CD14-positive monocyte (primary cell): ENCODE measurements at places on chromosomes 6 and 20. TPM values are rescaled to one million over a fixed set of nuclear protein-coding genes. Genes with fewer than 3 reads are reported as not detected.

GRCh38 chr6:137729866-137730629, 137.0 kb upstream of the TNFAIP3 start:
- DNase-seq, result no peak

DNA sequence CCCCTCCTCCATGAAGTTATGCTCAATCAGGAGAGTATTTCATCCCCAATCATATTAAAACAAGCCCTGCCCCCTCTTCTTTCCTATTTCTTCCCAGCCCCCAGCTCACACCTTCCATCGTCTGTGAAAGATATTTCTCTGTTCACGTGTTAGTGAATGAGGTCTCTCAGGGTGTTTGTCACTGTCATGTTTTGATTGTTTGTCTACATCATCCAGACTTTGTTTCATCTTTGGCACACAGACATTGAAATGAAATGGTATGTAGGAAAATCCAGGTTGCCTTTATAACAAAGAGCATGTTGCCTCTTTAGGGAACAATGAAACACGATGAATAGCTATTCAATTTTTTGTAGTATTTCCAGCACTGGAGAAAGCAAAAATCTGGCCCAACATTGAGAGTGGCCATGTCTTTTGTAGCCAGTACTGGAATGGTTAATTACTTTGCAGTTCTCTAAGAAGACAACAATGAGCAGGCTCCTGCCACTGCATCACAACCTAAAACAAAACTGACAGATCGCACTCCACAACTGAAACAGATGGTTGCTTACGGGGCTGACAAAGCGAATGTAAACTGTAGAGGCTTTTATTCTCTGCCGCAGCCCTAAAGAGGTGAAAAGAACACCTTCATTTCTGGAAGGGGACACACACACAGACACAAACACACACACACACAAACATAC, 543.6 kb upstream of the CITED2 start:
- no peak for DNase-seq

- no peak for DNase-seq
These were observed 8.4 kb upstream of the FAM162B start for GRCh38 chr6:116773886-116774285.

The C20orf96 gene
- 0.28 TPM for polyA plus RNA-seq

The EMILIN3 gene
- polyA plus RNA-seq, result not detected

The MAK gene
- 0.19 and 0.68 TPM in 2 replicates for polyA plus RNA-seq

DNA sequence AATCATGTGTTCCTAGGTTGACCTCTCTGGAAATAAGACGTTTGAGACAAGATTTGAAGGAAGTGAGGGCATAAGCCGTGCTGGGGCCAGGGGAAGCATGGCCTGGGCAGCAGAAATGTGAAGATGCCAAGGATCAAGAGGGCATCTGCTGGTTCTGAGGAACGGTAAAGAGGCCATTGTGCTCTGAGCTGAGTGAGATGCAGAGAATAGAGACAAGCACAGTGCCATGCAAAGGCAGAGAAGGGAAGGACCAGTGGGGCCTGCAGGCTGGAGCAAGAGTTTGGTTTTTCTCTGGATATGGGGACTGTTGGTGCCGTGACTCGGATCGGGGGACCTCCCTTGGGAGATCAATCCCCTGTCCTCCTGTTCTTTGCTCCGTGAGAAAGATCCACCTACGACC, 50.8 kb downstream of the SMPDL3A start:
- no peak for DNase-seq

The TTK gene
- not detected for polyA plus RNA-seq

DNA sequence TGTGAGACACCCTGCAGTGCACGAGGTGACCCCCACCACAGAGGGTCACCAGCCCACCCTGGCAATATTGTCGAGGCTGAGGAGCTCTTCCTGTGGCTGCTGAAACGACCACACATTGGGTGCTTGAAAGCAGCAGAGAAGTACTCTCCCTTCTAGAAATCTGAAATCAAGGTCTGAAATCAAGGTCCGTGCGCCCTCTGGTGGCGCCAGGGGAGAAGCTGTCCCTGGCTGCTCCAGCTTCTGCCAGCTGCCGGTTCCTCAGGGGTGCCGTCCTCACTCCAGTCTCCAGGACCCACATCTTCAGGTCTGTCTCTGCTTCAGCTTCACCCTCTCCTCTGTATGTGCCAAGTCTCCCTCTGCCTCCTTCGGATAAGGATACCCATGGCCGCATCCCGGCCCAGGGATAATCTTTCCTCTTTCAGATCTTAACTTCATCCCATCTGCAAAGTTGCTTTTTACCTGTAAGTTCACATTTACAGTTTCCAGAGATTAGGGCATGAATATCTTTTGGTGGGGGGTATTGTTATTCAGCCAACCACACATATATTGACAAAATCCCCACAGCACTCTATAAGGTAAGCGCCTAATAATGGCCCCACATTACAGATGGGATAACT, 108.3 kb upstream of the PHACTR3 start:
- peak; percentile 29 for DNase-seq

The TBXT gene
- polyA plus RNA-seq, result not detected in 2 replicates

DNA sequence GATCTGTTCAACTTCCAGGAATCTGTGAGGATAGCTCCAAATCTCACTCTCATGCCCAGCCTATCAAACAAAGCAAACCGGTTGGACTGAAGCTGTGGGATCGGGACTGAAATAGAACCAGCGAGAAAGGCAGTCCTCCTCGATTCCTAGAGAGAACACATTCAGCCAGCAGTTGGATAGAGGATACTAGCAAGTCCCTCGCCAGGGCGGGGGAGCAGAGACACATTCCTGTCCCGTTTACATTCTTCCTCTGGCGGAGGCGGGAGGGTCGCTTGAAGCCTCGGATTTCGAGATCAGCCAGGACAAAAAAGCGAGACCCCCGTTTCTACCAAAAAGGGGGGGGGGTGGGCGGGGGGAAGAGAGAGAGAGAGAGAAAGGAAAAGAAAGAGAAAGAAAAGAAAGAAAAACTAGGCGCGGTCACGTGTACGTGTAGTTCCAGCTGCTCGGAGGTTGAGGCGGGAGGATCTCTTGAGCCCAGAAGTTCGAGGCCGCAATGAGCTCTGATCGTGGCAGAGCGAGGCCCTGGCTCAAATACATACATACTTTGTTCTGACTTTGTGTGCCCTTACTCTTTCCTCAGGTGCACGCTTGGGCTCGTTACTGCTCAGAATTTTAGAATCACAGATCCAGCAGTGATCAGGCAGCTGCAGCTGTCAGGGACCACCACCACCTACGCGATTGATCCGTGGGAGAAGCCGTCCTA, 19.5 kb downstream of the ZNF311 start:
- peak; percentile 22 for DNase-seq

- DNase-seq, result no peak
These were observed 93.4 kb upstream of the BTN3A2 start for GRCh38 chr6:26271668-26272024.

The GRIK2 gene
- not detected for polyA plus RNA-seq

The APCDD1L gene
- not detected for polyA plus RNA-seq

The MAN1A1 gene
- 16.1 TPM for polyA plus RNA-seq
